Suppressor macrophage (primary cell): ENCODE measurements at places on chromosomes 5 and 9.

- no peak for DNase-seq
These were observed 3.6 kb downstream of the GOLPH3 start for GRCh38 chr5:32170303-32171151.

- DNase-seq = no peak
These were observed 648.2 kb downstream of the MAT2B start for GRCh38 chr5:164153469-164154172.

DNA sequence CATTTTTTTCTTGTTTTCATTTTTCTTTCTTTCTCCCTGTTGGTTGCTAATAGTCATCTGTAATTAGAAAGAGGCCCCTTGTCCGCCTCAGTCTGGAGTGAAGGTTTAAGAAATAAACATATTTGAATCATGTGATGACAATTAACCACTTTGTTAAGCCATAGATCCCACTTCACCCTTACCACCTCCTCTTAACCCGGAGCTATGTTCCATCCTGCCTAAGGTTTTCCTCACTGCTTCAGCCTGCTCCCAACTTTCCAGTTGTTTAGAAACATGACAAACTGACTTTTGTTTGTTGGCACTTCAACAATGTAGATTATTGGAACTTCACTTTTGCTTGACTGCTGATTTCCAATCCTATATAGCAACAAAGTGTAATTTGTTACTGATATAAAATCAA lies 37.4 kb upstream of the SSBP2 start:
- DNase-seq = no peak

GRCh38 chr9:38417003-38417945 lies 7.0 kb downstream of the IGFBPL1 start:
- DNase-seq = peak; percentile 44

GRCh38 chr5:138990986-138991590 lies 116.0 kb upstream of the LRRTM2 start:
- DNase-seq = no peak

DNA sequence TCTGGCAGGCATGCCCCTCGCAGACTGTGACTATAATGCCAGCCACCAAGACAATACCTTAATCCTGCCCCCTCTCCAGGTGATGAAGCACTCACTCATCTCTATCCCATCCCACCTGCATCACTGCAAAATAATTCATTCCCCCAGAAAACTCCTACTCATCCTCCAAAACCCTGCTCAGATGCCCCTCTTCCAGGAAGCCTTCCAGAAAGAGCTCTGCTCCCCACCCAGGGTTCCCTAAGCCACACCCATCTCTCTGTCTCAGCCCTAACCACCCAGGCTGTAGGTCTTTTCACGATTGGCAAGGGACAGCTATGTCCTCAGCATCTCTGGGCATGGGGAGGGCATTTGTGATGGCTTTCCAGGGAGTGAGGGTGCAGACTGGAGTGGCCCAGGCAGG lies 17.2 kb downstream of the NR5A1 start:
- no peak for DNase-seq
